ENCODE measurements at places on chromosomes 13 and 19. TPM values are rescaled to one million over a fixed set of nuclear protein-coding genes. Genes with fewer than 3 reads are reported as not detected.

DNA sequence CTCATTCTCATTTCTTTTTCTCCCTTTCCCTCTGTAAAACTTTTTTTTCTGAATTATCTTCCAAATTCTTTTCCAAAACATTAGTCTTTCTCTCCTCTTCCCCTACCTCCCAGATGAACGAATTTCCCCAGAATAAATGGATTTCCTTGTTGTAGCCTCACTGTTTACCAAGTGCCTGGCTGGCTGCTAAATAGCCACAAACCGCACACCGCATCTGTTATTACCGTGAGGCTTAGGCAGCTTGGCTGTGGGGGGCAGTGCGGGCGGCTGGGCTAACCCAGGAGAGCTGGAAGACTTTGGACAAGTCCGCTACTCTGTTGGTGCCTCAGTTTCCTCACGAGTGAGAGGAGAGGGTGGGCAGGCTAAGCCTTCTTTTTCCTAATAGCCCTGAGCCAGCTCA is 10.7 kb downstream of the IL17D start:
- H3K4me1 ChIP-seq = peaks cover 32% of the 10 kb centered on the region
- H3K27me3 ChIP-seq = no peaks in the 10 kb centered on the region
- no peak overlapping the region for H3K4me3 ChIP-seq
- peaks cover 20% of the 10 kb centered on the region for H3K36me3 ChIP-seq
- H3K27ac ChIP-seq = peak overlapping the region; percentile 35
- no peak for DNase-seq

DNA sequence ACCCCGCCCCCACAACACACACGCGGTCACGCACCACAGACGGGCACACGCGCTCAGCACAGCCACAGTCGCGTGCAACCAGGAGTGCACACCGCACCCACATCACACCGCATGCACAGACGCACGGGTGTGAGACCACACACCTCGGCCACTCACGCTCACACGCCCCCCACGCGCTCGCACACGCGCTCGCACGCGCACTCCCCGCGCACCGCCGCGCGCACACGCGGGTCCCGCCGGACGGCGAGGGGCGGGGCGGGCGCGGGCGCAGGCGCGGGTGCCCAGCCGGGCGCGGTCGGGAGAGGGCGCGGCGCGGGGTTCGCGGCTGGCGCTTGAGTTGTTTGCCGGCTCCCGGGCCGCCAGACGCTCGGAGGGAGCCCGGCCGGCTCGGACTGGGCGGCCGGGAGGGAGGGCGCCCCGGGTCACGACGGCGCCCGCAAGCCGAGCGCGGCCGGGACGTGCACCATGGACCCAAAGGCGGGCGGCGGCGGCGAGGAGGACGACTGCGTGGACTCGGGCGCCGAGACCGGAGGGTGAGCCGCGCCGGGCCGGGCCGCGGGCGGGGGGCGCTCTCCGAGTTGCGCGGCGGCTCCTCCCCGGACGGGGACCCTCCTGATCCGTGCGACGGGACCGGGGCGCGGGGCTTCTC is at the start of gene FAM124A:
Gene FAM124A, plus strand, starts transcription at position 362 of the 649 bp plus-strand sequence. Its CDS starts 104 bp downstream, at position 466.
- peak within 1 kb of the TSS; percentile 79 for H3K4me3 ChIP-seq
- no peaks in the 10 kb centered on the region for H3K36me3 ChIP-seq
- H3K27me3 ChIP-seq = no peaks in the 10 kb centered on the region
- H3K27ac ChIP-seq = no peak within 1 kb of the TSS

- no peaks in the 10 kb centered on the region for H3K4me1 ChIP-seq
- DNase-seq = peak; percentile 15
- H3K4me3 ChIP-seq = no peak overlapping the region
- H3K27me3 ChIP-seq = no peaks in the 10 kb centered on the region
Observed at GRCh38 chr13:73000027-73000674, 58.7 kb upstream of the KLF5 start.

DNA sequence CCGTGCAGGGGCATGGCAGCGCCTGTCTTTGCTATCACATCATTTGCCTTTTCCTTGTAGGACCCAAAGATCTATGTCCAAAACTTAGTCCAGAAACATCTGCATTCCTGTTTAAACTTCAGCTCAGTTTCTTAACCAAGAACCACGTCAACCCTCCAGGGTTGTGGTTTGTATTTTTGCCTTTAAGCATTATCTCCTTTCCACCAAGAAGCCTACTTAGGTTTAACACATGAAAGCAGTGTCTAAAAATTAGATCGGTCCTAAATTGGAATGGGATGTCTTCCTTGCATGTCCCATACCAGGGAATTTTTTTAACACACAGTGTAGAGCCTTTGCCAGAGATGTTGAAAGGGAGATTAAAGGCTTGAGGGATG is 38.8 kb downstream of the DHRS12 start:
- no peaks in the 10 kb centered on the region for H3K27me3 ChIP-seq
- H3K4me3 ChIP-seq = no peak overlapping the region
- peaks cover 19% of the 10 kb centered on the region for H3K4me1 ChIP-seq
- H3K36me3 ChIP-seq = peaks cover 29% of the 10 kb centered on the region

- H3K27ac ChIP-seq = peak overlapping the region; percentile 88
- DNase-seq = peak; percentile 54
- peaks cover 37% of the 10 kb centered on the region for H3K36me3 ChIP-seq
- H3K27me3 ChIP-seq = no peaks in the 10 kb centered on the region
- H3K4me3 ChIP-seq = peak overlapping the region; percentile 80
Observed at GRCh38 chr19:10501971-10502523, 1.1 kb downstream of the KEAP1 start.

GRCh38 chr19:55486043-55486970 is 1.3 kb downstream of the NAT14 start:
- H3K27me3 ChIP-seq = no peaks in the 10 kb centered on the region
- H3K27ac ChIP-seq = peak overlapping the region; percentile 80
- no peak for DNase-seq
- H3K36me3 ChIP-seq = peaks cover 58% of the 10 kb centered on the region

DNA sequence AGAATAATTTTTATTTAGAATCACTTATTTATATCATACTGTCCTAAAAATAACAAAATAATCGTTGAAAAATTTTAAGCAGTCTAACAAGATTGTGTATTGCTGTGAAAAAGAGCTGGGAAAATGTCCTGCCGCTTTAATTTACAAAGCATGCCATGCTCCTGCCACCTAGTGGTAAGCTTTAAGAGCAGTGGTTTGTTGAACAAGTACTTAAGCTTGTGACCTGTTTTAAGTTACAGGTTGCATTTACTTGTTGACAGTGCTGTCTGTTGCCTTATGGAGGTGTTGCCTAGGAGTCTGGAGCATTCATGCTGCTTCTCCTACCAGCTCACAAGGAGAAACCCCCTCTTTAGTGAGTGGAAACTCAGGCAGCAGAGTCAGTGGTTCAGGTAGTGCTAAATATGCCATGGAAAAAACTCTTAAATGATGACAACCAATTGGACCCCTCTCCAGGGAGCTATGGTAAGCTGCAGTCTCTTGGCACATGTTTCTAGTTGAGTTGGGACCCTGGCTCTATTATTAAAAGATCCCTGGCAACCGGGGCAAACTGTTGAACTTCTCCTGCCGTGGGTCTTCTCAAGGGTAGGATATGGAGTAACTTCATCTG is 68.4 kb downstream of the SPATA13 start:
- no peaks in the 10 kb centered on the region for H3K27me3 ChIP-seq
- H3K4me3 ChIP-seq = no peak overlapping the region
- H3K36me3 ChIP-seq = peaks cover 18% of the 10 kb centered on the region
- no peak for DNase-seq
- H3K27ac ChIP-seq = no peak overlapping the region

- DNase-seq = no peak
- no peak overlapping the region for H3K4me3 ChIP-seq
- no peak overlapping the region for H3K27ac ChIP-seq
- no peaks in the 10 kb centered on the region for H3K4me1 ChIP-seq
- H3K36me3 ChIP-seq = no peaks in the 10 kb centered on the region
- no peaks in the 10 kb centered on the region for H3K27me3 ChIP-seq
Observed at GRCh38 chr13:70666883-70667556, 558.8 kb upstream of the KLHL1 start.

GRCh38 chr19:17680230-17680722 is 7.9 kb downstream of the UNC13A start:
- peaks cover 18% of the 10 kb centered on the region for H3K4me1 ChIP-seq
- H3K27ac ChIP-seq = no peak overlapping the region

SCN1B gene
- total RNA-seq = 17.2 TPM

CYP4F2 gene
- 0.17 TPM for total RNA-seq

LIG4 gene
- 12.9 TPM for total RNA-seq

HDGFL2 gene
- 23.5 TPM for total RNA-seq

NEK5 gene
- total RNA-seq = 3.0 TPM

SLITRK5 gene
- 4.4 TPM for total RNA-seq

Measured in spinal cord (tissue), 10 donors.